Activated CD8-positive, alpha-beta memory T cell treated with anti-CD3 and anti-CD28 coated beads for 1 hour (primary cell): ENCODE measurements at places on chromosomes 5 and 9.

DNA sequence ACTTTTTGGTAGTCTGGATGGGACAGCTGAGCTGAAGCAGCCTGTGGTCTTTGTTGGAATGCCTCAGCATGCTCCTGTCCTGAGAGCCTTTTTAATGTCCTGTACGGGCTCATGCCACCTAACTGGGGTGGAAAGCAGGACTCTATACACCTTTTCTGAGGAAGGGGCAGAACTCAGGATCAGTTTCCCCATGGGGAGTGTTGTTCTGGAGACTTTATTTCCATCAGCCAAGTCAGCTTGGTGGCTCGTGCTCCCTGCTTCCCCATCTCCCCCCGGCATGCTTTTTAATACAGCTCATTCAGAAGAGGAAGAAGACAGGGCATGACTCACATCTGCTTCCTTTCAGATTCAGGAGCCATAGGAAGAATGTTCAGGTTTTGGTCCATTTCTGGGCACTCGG lies 5.1 kb upstream of the SEPTIN8 start:
- DNase-seq = no peak

- no peak for DNase-seq
Observed at GRCh38 chr9:22416692-22417060, 29.9 kb upstream of the DMRTA1 start.

GRCh38 chr5:16600397-16600796 lies 16.4 kb downstream of the RETREG1 start:
- DNase-seq = no peak

DNA sequence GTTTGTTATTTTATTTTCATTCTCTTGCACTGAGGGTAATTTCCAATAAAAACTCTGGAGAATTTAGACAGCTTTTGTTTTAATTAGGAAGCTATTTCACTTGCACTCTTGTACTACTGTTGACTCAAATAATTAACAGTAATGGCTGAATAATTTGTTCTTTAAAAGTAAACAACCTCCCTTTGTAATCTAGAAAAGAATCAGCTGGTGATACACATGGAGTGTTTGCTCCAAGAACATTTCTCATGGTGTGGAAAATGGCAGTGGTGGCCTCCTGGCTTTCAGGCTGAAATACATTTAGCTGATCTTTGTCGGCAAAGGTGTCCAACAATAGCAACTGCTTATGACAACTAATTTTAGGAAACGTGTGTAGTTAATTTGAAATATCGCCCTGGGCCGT lies 129.4 kb downstream of the C9orf152 start:
- no peak for DNase-seq

DNA sequence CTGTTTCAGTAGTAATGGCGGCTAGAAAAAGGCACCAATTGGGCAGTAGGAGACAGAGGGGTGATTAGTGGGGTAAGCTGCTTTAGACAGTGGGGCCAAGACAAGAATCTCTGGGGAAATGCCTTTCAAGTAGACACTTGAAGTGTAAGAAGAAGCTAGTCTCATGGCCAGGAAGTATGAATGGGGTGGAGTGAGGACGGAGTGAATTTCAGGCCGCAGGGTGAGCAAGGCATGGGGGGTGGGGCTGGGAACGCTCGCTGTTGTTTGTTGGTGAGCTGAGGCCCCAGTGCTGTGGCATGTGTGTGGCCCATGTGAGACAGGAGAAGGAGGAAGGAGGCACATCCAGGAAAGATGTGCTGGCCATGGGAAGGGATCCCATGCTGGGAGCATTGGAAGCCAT lies 149.2 kb upstream of the NFIL3 start:
- DNase-seq = no peak

DNA sequence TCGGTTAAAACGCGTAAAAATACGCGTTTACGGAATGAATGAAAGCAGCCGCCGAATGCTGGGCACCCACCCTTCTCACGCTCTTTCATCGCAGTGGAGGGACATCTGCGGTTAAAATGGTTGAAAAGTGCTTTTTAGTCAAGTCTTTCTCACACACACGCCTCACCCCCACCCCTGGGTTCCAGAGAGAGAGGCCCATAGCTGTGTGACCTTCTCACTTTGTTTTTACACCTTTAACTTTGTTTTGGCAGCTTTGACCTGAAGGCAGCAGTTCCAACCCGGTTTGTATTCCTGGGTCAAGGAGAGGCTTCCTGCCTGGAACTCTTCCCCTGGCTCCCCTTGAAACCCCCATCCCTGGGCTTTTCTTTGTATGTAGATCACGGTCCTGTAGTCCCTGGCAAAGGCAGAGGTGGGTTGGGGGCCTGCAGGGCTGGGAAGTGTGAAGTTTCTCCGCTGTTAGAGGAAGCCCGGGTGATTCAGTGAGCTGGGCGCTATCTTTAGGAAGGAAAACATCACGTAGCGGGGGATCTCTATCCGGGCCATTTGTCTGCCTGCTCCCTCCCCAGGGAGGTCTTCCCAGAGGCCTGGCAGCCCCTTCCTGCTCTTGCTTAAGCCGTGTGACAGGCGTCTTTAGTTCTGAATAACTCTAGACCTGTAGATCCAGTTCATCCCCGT lies 29.6 kb downstream of the SPRY4 start:
- no peak for DNase-seq

DNA sequence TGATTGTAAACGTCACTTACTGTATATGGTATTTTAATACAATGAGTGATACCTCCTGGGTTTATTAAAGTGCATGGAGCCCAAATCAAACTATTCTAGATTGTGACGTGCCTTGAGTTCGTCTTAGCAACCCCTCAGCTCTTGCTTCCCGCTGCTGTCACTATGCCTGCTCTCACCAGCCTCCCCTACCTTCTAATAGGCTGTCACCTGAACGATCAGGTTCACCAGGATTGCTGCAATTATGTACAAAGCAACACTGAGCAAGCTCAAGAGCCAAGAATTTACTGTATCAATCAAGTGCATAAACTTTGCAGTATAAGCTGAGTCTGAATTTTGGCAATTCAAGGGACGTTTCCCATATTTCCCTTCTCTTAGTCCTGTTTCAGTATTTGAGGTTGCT lies 3.0 kb downstream of the LECT2 start:
- no peak for DNase-seq

DNA sequence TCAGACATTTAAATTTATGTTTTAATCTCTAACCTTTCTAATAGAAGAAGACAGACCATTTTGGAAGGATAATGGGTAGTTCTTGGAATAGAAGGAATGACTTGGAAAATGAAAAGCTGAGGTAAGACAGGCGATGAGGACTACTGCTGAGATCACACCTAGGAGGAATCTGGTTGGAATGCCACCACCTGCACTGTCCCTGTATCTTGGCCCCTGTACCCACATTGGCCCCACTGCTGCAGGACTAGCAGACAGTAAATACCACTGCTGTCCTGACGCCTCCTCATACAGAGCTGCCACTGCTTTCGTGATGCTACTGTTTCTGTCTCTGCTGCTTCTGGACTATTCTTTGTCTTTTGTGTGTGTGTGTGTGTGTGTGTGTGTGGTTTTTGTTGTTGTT lies 359.8 kb downstream of the TMEM232 start:
- DNase-seq = no peak

- no peak for DNase-seq
Observed at GRCh38 chr5:133400831-133401351, 211.4 kb downstream of the FSTL4 start.

GRCh38 chr5:179143446-179143845 lies 83.3 kb downstream of the ZNF354C start:
- DNase-seq = no peak

GRCh38 chr5:14281746-14282181 lies 138.6 kb downstream of the TRIO start:
- no peak for DNase-seq

DNA sequence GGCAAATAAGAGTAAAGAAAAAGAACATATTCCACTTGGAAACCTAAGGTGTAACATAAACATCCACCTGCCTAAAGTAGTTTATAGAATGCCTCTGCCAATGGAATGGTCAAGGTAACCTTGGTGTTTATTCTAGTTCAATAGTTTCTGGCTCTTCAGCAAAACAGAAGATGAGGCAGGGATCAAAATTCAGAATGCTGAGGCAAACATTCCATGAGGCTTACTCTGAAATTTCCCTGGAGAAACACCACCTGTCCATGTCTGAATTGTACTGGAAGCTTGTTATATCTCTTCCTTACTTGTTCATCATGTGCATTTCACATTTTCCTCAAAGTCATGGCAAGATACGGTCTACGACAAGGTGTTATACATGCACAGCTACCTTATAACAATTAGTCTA lies 1862.4 kb upstream of the ACO1 start:
- DNase-seq = no peak

- no peak for DNase-seq
Observed at GRCh38 chr5:107869438-107870115, 198.8 kb upstream of the EFNA5 start.

- DNase-seq = no peak
Observed at GRCh38 chr5:121870489-121870888, 18.8 kb downstream of the FTMT start.

- DNase-seq = no peak
Observed at GRCh38 chr9:120402741-120403542, 177.0 kb downstream of the CDK5RAP2 start.

DNA sequence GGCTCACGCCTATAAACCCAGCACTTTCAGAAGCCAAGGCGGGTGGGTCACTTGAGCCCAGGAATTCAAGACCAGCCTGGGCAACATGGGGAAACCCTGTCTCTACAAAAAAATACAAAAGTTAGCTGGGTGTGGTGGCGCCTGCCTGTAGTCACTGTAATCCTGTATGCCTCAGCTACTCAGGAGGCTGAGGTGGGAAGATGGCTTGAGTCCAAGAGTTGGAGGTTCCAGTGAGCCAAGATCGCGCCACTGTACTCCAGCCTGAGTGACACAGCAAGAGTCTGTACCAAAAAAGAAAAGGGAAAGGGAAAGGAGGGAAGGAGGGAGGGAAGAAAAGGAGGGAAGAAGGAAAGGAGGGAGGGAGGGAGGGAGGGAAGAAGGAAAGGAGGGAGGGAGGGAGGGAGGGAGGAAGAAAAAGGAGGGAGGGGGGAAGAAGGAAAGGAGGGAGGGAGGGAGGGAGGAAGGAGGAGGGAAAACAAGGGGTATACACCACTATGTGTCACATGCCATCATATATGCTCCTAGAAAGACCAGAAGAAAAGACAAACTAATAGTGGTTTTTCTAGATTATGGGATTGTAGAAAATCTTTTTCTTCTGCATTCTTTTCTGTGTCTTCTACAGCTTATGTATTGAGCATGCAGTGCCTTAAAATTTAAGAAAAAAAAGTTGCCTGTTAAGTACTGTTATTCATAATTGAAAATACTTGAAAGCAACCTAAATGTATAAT lies 240.1 kb downstream of the DENND1A start:
- DNase-seq = no peak

GRCh38 chr5:109936996-109937395 lies 247.3 kb downstream of the MAN2A1 start:
- no peak for DNase-seq

DNA sequence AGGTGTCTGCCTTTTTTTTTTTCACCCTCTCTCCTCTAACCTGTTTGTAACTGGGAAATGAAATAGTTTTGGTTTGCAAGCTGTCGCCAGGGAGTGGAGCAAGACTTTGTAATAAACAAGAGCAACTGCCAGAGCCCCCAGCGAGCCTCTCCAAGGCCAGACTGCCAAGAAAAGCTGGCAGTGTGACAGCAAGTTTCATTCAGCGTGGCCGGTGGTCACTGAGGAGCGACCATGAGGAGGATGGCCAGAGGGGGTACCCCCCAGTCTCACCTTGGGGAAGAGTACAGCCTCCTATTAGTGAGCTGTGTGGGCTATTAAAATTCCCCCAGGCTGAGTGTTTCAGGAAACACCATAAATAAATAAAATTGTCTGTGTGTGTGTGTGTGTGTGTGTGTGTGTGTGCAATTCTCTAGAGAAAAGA lies 49.9 kb downstream of the ZFAND5 start:
- no peak for DNase-seq

GRCh38 chr9:68532131-68532530 lies 8.6 kb downstream of the TMEM252 start:
- no peak for DNase-seq

DNA sequence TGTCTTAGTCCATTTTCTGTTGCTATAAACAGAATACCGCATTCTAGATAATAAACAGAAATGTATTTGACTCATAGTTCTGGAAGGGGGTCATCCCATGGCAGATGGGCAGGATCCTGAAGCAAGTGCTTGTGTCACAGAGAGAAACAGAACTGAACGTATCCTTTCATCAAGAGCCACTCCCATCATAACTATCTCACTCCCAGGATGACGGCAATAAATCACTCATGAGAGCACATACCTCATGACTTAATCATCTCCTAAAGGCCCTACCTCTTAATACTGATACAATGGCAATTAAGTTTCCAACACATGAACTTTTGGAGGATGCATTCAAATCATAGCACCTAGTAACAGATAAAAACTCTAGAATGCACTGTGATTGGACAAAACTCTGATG lies 142.9 kb downstream of the CAMK4 start:
- no peak for DNase-seq

- no peak for DNase-seq
Observed at GRCh38 chr9:100087218-100087617, 11.6 kb downstream of the ERP44 start.

DNA sequence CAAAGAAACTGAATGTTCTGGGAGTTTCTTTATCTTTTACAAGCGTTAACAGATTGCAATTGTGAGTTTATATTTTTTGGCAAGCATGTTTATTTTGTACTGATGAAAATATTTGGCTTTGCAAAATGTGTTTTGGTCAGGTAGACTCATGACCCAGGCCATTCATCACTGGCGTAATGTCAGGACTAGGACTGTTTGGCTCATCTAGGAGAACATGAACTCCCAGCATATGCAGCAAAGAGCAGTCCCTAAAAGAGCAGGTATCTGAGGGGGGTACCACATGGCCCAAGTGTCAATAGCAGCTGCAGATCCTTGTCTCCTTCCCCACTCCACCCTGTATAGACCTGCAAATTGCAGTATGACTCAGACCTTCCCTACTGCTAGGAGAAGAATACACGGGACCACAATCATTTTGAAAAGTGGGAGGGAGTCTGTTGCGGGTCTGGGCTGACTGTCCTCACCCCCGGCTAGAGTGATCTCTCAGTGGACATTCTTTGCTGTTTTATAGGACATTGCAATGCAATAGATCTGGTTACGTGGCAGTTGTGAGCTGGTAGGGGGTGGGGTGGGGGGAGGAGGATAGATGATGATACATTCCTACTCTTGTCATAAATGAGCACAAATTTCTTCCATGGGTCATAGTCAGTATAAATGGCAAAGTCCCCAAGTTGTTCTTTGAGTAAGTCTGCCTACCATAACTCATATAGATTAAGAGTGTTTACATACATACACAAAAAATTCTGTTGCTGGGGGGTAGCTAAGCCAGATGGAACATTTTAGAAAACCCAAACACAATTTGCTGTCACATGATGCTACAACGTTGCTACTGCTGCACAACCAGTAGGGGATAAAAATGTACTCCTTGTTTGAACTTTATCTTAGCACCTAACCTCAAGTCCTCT lies 20.8 kb upstream of the SNCAIP start:
- no peak for DNase-seq

- DNase-seq = no peak
Observed at GRCh38 chr9:133533857-133534256, 647 bp upstream of the ADAMTSL2 start.
